ENCODE measurements at places on chromosomes 11 and 22. TPM values are rescaled to one million over a fixed set of nuclear protein-coding genes. Genes with fewer than 3 reads are reported as not detected.

INPP5J gene
- total RNA-seq = 0.29 TPM

ADM2 gene
- total RNA-seq = 0.20 TPM

PGA5 gene
- total RNA-seq = not detected

DNAJB7 gene
- not detected for total RNA-seq

- DNase-seq = no peak
These were observed 346.6 kb upstream of the NCAM1 start for GRCh38 chr11:112614605-112615004.

DNA sequence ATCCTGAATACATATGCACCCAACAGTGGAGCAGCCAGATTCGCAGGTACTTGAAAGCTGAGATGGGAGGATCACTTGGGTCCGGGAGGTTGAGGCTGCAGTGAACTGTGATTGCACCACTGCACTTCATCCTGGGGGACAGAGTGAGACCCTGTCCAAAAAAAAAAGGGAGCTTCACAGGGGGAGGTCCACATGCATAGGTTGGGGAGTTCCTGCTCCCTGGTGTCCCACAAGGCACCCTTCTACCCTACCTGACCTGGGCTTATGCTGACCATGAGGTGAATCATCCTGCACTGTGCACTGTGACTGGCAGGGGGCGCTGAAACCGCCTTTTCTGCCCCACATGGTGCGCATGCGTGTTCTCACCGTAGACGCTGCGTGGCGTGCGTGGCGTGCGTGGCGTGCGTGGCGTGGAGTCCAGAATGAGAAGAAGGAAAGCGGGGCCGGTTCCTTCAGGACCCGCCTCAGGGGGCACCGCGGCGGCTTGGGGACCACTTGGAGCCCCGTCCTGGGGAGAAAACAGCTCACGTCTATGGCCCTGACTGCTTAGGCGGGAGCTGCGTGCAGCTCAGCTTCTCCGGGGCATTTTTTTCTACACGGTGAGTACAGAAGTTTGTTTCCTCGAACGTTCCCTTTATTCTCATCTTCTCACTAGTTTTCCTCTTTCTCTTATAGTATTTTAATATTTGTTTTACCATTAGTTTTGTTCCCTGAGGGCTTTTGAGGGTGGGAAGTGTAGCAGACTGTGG is 116.6 kb upstream of the GRK3 start:
- DNase-seq = peak; percentile 77

DNA sequence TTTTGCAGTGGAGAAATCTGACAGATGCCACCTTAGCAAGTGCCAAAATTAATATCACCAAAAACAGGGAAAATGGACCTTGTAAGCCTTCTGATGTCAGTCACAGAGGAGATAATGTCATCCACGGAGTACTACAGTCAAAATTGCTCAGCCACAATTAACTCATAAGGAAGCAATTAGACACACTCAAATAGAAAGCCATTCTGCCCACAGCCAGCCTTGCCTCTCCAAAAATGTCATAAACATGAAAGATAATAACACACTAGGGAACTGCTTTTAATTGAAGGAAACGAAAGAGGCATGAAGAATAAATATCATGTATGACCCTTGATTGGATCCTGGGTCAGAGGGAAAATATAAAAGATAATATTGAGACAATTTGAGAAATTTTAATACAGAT is 505.6 kb upstream of the API5 start:
- DNase-seq = no peak

GRCh38 chr22:37581504-37581903 is 1.6 kb upstream of the LGALS2 start:
- no peak for DNase-seq

- peak; percentile 25 for DNase-seq
These were observed 30.3 kb upstream of the NAP1L4 start for GRCh38 chr11:3022300-3022967.

GRCh38 chr11:73632996-73633395 is 13.4 kb upstream of the PLEKHB1 start:
- DNase-seq = no peak

- no peak for DNase-seq
These were observed 1.7 kb upstream of the EIF4ENIF1 start for GRCh38 chr22:31491218-31491962.

DNA sequence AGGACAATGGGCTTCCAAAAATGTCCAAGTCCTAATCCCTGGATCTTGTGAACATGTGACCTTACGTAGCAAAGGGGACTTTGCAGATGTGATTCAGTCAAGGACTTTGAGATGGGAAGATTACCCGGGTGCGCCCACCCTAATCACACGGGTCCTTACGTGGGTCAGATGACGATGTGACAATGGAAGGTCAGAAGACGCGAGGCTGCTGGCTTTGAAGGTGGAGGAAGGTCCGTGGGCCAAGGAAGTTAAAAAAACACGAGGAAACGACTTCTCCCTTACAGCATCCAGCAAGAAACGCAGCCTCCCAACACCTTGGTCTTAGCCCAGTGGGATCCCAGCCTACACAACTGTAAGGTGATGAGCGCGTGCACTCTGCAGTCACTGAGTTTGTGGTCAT is 860.1 kb downstream of the TBC1D22A start:
- no peak for DNase-seq

DNA sequence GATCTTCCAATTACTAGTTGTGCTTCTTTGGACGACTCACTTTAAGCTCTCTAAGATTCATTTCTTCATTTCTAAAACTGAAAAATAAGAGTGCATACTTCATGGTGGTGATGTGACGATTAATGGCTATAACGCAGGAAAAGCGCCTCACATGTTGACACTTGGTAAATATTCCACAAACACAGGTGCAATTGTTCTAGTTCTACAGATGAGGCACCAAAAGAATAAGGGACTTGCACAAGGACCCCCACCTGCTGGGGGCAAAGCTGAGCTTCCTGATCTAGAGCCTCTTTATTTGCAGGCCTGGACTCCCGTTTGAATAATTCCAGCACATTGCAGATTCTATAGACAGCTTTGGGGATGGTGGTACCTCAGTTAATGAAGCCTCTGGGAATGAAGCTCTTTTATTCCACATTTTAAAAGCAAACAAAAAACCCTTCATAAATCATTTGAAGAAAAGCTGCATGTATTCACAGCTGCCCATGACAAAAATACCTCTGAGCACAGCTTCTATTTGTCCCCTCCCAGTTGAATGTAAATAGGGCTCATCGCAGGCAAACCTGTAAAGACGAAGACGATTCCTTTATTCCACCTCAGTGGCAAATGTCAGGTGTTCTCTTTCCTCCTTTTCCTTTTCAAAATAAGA is 14.9 kb upstream of the CADM1 start:
- DNase-seq = no peak

GRCh38 chr22:46240506-46240905 is 9.6 kb downstream of the CDPF1 start:
- DNase-seq = no peak

- no peak for DNase-seq
These were observed 5.8 kb upstream of the PPP6R3 start for GRCh38 chr11:68454767-68455166.
